ENCODE measurements at places on chromosomes 6 and 20. TPM values are rescaled to one million over a fixed set of nuclear protein-coding genes. Genes with fewer than 3 reads are reported as not detected.

ULBP1 gene
- polyA plus RNA-seq, result not detected

PARD6B gene
- polyA plus RNA-seq, result 0.93 TPM

MYB gene
- 0.35 TPM for polyA plus RNA-seq

SLC32A1 gene
- polyA plus RNA-seq, result not detected

KIF25 gene
- not detected for polyA plus RNA-seq

ADGRF1 gene
- polyA plus RNA-seq, result not detected

RFX6 gene
- not detected for polyA plus RNA-seq

METTL24 gene
- 0.69 TPM for polyA plus RNA-seq

HEBP2 gene
- 47.9 TPM for polyA plus RNA-seq

PPP1R3G gene
- polyA plus RNA-seq, result not detected

PAX1 gene
- polyA plus RNA-seq, result not detected

MAFB gene
- polyA plus RNA-seq, result not detected

CNBD2 gene
- 6.7 TPM for polyA plus RNA-seq

RSPO3 gene
- not detected for polyA plus RNA-seq

CEP43 gene
- 4.1 TPM for polyA plus RNA-seq

GINS1 gene
- polyA plus RNA-seq, result 0.62 TPM

ZMYND8 gene
- polyA plus RNA-seq, result 3.5 TPM

SLC17A2 gene
- not detected for polyA plus RNA-seq

CUL7 gene
- 3.8 TPM for polyA plus RNA-seq

HLA-DQB1 gene
- polyA plus RNA-seq, result 1.4 TPM

MOXD1 gene
- polyA plus RNA-seq, result not detected

UNC93A gene
- polyA plus RNA-seq, result not detected

ZSCAN23 gene
- not detected for polyA plus RNA-seq

MUC21 gene
- not detected for polyA plus RNA-seq

LAMA2 gene
- 0.87 TPM for polyA plus RNA-seq

OOEP gene
- 1.1 TPM for polyA plus RNA-seq

TPD52L1 gene
- not detected for polyA plus RNA-seq

DZANK1 gene
- polyA plus RNA-seq, result 0.99 TPM

TRAPPC3L gene
- polyA plus RNA-seq, result not detected

FKBP1C gene
- 0.13 TPM for polyA plus RNA-seq

SIM1 gene
- not detected for polyA plus RNA-seq

EZR gene
- polyA plus RNA-seq, result 260 TPM

NCOA3 gene
- 23.4 TPM for polyA plus RNA-seq

TASP1 gene
- polyA plus RNA-seq, result 16.9 TPM

C20orf204 gene
- polyA plus RNA-seq, result 0.22 TPM

GABRR1 gene
- not detected for polyA plus RNA-seq

SPAG4 gene
- 0.69 TPM for polyA plus RNA-seq

SYTL3 gene
- polyA plus RNA-seq, result 13.3 TPM

OPRM1 gene
- not detected for polyA plus RNA-seq

CLIC5 gene
- 3.4 TPM for polyA plus RNA-seq

SHLD1 gene
- polyA plus RNA-seq, result 22.0 TPM

NKX2-2 gene
- not detected for polyA plus RNA-seq

DOK5 gene
- polyA plus RNA-seq, result not detected

BTN3A1 gene
- 50.4 TPM for polyA plus RNA-seq

EYS gene
- polyA plus RNA-seq, result 0.17 TPM
